ENCODE measurements at places on chromosomes 7 and 10.

DNA sequence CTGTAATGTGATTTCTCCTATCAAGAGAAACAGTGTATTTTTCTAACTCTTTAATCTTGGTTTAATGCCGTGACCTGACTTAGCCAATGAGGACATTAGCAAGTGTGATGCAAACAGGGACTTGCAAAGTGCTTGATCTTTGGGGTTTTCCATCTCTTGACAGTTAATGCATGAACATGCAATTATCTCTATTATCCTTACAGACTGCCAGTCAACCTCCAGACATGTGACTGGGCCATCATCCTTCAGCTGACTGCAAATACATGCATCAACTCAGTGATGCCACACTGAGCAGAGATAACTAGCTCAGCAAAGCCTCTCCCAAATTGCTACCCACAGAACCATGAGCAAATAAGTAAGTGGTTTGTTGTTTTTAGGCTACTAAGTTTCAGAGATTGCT, 409.6 kb downstream of the GPAM start:
- no peak for DNase-seq

- DNase-seq: no peak
Measured at GRCh38 chr10:77381750-77382149, 255.9 kb downstream of the KCNMA1 start.

- no peak for DNase-seq
Measured at GRCh38 chr10:18254086-18254485, 113.9 kb downstream of the CACNB2 start.

DNA sequence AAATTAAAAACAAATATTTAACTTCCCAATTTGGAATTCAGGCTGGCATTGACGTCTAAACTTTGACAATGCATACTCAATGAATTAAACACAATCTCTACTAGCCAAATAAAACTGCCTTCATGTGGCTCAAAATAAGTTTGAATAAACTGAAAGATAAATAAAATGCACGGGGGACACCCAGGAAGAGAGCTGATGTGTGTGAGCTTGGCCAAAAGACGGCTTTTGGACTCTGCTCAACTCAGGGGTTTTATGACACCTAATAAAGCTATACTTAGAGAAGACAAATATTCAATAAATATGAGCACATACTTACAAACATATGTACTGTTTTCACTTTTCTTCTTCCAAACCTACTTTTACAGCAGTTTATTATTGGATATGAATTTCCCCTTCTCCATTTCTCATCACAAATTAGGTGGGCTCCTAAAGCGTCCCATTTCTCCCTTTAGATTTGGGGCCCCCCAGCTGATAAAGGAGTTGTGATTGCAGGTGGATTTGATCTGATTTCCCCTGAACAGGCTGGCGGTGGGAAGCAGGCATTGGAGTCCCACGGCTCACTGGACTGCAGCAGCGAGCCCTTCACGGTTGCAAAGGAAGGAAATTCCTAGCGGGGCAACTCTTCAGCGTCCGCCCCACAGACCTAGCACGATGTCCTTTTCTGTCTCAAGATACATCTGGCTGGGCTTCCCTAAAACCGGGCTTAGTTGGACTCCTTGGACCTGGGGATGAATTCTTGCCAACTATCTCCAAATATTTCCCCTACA, 79.6 kb downstream of the INSIG1 start:
- no peak for DNase-seq

DNA sequence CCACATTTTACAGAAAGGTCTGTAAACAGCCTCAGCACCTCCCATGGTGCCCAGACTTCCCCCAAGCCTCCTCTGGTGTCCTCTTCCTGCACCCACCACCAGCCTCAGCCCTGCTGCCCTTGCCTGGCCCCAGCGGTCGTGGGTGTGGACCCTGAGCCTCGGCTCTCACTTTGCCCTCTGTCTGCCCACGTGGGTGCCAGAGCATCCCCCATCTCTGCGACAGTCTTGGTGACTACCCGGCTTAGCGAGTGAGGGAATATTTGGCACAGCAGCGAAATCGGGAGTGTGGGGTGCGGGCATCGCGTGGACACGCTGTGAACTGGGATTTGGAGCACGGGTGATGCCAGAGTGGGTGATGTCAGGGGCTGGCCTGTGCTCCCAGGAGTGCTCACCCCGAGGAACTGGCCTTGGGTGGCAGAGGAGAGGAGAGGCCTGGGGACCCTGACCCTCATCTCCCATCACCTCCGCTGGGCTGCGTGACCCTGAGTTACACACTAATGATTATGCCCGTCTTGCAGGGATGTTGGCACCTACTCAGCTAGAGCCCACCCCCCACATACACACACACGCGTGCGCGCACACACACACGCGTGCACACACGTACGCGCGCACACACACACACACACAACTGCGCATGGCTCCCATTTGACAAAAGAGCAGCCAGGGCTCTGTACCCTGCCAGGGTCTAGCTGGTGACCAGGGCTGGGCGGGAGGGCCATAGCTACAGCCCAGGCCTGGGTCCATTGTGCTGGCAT, 8.7 kb downstream of the ELFN1 start:
- DNase-seq: no peak

DNA sequence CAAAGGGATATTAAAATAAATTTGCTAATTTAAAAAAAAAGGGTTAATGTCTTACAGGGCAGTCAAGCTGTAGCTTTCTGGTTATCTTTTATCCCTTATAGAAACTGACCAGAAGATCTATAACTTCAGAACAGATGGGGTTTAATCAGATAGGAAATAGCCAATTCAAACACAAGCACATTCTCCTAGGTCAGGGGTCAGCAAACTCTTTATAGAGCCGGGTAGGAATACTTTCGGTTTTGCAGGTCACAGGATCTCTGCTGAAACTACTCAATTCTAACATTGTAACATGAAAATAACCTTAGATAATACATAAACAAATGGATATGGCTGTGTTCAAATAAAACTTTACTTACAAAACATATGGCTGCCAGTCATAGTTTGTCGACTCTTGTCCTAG, 479.8 kb downstream of the ADRA2A start:
- no peak for DNase-seq

- no peak for DNase-seq
Measured at GRCh38 chr7:158114056-158114850, 473.4 kb downstream of the PTPRN2 start.

GRCh38 chr7:1748076-1748838, 78.2 kb downstream of the ELFN1 start:
- DNase-seq: no peak

DNA sequence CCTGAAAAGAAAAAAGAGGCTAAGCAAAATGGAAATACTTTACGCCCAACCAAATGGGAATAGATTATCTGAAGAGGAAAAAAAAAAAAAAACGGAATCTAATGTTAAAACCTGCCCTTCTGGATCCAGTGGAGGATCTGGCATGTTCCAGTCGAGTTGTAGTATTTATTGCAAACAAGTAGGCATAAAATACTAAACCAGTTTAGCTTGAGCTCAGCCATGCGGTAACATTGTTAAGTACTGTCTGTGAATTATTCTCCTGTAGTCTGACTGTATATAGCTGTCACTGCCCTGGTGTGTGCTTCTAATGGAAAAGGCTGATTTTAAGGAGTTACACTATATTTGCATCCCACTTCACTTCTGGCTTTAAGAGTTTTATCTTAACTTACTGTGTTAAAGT, 40.3 kb downstream of the CELF2 start:
- DNase-seq: no peak

DNA sequence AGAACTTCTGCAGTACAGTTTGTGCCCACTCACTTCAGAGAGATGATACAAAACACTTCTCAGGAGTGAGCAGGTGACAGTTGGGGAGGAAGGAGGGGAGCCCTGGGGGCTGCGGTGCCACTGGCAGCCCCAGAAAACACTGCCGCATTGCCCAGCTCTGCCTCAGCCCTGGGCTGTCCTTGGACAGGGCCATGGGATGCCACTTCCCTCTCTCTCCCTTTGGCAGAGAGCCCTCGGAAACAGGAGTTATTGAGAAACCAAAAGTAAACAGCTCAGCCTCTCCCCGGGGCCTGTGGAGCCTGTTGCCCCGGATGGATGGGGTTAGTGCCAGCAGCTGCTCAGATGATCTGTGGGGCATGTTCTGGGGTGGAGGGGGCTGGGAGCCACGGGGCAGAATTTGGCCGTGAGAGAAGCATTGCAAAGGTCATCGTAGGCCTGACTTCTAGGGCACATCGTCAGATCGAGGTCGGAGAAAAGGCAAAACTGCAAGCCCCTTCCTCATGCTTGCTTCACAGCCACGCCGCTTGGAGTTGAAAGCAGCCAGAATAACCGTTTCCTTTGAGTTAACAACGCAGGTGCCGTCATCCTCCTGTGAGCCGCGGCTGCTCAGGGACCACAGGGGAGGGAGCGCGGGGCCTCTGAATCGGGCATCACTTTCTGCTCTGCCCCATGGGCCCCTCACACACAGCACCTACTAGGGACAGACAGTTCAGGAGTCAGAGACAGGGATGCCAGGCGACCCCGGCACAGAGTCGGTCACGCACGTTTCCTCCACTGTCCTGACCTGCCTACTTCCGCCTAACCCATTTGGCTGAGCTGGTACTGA, 256.4 kb downstream of the CAMK1D start:
- DNase-seq: no peak

DNA sequence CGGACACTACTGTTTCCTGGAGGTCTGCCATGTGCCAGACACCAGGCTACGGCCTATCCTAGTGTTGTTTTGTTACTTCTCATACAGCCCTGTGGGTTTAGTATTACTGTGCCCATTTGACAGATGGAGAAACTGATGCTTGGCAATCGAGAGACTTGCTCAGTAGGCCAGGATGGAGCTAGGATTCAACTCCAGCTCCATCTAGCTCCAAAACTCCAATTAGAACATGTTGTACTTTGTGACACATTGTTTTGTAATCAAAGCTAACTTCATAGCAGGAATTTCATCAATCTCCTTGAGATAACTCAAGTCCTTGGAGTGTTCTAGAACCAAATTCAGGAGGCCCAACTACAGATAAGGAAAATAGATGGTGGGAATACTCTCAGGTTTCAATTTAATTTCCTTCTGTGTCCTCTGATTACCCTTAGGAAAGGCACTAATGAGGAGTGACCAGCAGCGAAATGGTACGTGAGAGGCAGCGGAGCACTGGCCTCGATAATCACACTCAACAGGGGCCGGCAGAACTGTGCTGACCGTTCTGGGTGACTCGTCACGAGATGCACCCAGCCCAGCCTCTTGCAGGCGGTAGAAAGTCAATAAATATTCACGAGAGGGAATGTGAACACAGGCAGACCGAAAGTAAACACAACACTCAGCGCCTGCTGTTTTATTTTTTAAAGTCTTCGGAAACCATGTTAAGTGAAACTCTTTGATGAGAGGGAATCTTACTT, 269.6 kb upstream of the NEBL start:
- DNase-seq: no peak

DNA sequence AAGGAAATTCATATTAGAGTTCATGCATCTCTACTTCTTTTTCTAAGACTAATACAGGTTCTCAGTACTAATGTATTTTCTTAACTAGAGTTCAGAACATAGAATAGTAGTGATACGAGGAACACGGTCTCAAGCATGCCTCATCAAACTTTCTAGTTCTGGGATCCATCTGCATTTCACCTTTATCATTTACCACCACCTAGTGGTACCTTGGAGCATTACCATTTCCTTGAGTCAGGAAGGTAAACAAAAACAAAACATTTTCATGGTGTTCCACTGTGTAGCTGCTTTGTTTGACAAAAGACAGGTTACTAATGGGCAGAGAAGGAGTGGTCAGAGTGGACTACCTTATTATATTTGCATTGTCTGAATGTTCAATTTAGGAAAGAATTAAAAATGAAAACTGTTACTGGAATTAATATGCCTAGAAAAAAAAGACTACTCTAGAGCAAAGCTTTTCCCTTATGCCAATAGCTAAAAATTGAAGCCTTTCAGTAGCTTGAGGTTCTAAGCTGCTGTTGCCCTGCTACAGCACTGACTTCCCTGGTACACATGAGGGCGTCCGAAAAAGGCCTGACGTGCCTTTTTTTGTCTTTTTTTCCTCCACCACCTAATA, 44.5 kb downstream of the STARD3NL start:
- no peak for DNase-seq

GRCh38 chr7:119482209-119482608, 790.8 kb upstream of the KCND2 start:
- peak; percentile 32 for DNase-seq

GRCh38 chr10:98858525-98858924, 377.1 kb downstream of the HPSE2 start:
- DNase-seq: no peak

DNA sequence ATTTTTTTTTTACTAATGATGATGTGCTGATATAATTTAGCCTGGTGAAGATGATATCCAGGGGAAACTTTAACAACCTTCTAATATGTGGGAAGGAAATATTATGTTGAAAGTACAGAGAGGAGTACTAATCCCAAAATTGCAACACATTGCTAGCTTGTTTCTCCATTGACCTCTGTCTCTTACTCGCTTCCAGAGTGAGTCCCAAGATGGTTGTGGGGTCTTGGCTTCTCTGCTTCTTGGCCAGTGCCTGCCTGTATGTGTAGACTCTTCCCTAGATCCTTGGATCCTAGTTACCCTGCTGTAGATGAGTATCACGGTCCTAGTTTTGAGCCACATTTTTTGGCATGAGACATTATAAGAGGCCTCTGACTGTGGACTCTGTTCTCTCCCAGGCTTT, 17.5 kb downstream of the BMPER start:
- no peak for DNase-seq

- DNase-seq: peak; percentile 81
Measured at GRCh38 chr10:73879296-73880173, 5.2 kb upstream of the CAMK2G start.

GRCh38 chr10:17053513-17053912, 76.1 kb downstream of the CUBN start:
- DNase-seq: no peak

DNA sequence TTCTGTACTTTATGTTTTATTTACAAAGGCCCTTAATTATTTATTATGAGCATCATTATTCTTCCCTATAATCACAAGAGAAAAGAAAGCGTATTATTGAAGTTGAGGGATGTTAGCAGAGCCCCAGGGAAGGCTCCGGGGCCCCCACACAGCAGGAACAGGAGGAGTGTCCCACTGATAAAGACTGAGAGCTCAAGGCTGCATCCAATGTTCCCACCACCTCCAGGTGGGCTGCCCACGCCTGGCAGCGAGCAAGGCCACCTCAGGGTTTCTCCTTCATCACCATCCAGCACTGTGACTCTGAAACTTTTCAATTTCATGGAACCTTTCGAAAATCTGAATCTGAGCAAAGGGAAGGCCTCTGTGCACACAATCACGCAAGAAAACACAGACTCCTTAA, 35.9 kb upstream of the WIPF3 start:
- no peak for DNase-seq

GRCh38 chr7:127578711-127579275, 6.6 kb downstream of the GCC1 start:
- no peak for DNase-seq

GRCh38 chr7:139641337-139641992, 118.0 kb downstream of the CLEC2L start:
- no peak for DNase-seq

- DNase-seq: peak; percentile 70
Measured at GRCh38 chr7:90320801-90321494, at the start of gene FAM237B. Gene FAM237B (minus strand): TSS chr7:90321304. CDS start chr7:90319748, 1,556 bp downstream.

GRCh38 chr7:110065121-110065520, 1025.8 kb upstream of the LRRN3 start:
- DNase-seq: no peak

DNA sequence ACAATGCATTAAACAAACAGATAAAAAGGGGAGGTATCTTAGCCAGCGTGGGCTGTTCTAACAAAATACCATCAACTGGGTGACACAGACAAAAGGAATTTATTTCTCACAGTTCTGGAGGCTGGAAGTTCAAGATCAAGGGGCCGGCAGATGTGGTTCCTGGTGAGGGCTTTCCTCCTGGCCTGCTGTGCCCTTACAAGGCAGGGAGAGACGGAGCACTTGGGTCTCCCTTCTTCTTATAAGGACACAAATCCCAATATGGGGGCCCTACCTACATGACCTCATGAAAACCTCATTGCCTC, 281.6 kb upstream of the KLF14 start:
- DNase-seq: no peak

GRCh38 chr10:34728361-34728760, 86.7 kb downstream of the PARD3 start:
- DNase-seq: no peak
